ENCODE measurements at places on chromosomes 11 and 22.

DNA sequence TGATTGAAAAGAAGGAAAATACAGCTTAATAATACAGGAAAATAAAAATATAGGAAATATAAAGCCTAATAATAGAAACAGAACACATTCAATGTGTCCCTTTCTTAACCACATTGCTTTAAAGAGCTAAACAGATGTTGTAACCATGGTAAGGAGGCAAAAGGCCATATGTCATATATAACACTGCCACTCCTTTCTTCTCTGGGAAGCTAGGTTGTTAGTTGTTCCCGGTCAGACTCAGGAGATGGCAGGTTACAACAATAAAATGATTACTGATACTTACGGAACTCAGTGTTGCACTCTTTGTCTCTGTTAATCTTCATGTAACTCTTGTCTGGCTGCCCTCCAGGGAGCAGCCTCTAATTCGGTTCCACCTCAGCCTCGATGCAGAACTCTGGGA lies 134.7 kb upstream of the PGR start:
- no peak for DNase-seq

DNA sequence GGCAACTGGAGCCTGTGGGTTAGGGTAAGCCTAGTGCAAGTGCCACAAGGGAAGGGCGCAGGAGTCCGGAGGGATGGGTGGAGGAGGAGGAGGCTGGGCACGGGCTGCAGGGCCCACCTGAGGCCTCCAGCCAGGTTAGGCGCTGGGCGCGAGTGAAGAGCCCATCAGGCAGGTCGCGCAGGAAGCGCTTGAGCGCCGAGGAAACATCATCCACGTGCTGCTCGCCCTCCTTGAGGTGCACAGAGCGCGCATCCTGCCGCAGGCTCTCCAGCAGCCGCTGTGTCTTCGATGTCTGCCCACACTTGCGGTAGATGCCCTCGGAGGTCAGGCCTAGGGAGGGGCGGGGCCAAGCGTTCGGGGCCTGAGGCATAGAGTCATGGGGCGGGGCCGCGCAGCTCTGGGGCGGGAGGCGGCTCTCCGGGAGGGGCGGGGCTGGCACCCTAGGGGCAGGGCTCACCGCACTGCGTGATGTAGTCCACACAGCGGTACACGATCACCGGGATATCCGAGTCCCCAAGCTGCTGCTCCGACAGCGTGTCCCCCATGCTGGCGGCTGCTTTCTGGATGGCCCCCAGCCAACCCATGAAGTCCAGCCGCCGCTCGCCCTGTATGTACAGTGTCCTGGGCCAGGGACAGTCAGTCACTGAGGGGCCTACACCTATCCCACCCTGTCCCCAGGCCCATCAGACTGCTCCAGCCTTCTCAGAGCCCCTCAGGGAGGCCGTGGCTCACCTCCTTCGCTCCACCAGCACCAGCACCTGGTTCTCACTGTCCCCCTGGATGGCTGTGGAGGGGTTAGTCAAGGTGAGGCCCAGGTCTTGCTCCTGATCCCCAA lies 22.9 kb upstream of the PDE2A start:
- DNase-seq, result no peak

DNA sequence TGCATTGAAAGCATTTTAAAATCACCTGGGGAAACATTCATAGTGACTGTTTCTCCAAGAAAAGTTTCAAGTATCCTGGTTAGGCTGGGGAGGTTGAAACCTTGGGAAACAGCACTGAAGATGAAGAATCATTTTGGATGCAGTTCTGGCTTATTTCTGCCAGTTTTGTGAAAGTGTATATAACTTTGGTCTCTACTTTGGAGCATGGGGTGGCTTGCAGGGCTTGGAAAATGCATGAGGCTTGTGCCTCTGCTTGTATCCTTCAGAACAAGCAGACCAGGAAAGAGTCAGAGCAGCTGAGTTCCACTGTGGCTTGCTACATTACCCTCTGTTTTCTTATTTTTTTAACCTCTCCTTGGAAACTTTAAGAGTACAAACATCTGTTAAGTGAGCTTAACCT lies 19.5 kb downstream of the SLC5A12 start:
- DNase-seq, result no peak

DNA sequence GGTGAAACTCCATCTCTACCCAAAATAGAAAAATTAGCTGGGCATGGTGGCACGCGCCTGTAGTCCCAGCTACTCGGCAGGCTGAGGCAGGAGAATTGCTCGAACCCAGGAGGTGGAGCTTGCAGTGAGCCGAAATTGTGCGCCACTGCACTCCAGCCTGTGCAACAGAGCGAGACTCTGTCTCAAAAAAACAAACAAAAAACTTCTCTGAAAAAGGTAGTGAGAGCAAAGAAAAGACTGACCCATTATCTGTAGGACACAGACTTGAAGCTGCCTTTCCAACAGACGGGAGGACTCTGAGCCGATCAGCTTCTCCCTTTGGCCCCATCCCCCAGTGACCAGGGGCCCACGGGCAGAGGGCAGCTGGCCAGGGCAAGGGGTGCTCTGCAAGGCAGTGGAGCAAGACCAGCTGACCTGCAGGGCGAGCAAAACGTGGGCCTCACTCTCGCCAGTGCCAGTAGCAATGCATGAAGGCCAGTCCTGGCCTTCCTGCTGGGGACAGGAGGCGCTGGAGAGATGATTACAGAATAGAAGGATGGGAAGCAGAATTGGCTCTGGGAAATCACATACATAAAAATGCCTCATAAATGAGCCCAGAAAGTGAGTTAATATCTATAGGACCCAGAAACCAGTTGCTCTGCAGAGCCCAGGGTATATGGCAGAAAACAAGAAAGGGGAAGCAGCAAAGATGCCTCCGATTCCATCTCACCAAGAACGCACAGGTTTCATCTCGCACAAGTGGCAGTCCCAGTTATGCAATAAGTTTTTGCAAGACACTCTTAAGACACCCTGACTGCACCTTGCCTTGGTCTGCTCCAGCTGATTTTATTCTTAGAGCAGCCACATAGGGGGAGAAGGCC lies 2.8 kb downstream of the EHD1 start:
- DNase-seq, result no peak

GRCh38 chr22:36469094-36469710 lies 12.2 kb downstream of the TXN2 start:
- DNase-seq, result peak; percentile 59

- no peak for DNase-seq
Observed at GRCh38 chr11:94020777-94021481, at the start of gene HEPHL1. Gene HEPHL1, plus strand, starts transcription at chr11:94021354. Its CDS starts 15 bp downstream, at chr11:94021369.

- DNase-seq, result no peak
Observed at GRCh38 chr11:10307022-10307399, 2.1 kb downstream of the ADM start.

DNA sequence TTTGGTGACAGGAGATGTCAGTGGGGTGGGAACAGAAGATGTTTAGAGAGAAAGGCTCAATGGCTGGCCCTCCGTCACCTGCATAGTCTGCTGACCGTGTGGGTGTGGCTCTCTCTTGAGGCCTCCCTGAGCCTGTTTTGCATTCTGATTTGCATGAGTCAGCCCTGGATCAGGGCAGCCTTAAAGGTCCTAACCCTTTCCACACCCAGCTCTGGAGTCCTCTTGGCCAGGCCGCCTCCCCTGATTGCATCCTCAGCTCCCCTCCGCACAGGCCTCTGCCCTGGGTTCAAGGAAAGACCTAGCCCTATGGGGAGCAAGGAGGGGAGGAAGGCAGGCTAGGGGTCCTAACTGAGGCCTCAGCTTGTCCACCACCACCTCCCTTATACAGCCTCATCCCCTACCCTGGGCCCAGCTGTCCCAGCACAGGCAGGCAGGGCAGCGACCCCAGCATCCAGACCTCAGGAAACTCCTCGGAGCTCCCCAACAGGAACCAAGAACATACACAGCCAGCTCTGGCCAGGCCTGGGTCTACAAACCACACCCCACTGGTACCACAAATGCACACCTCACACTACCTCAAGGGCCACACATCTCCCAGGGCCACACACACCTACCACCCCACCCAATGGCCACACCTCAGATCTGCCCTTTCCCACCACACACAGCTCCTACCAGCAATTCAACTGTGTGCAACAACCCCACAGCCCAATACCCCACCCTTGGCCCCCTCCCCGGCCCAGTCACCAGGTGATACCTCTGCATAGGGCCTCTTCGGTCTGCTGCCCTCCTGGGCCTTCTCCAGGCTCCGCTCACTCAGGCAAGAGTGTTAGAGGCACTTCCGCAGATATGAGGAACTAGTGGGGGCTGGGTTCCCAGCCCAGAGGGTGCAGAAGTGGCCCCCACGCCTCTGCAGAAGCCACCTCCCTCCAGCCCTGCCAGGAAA lies 13.7 kb downstream of the ARAP1 start:
- no peak for DNase-seq

DNA sequence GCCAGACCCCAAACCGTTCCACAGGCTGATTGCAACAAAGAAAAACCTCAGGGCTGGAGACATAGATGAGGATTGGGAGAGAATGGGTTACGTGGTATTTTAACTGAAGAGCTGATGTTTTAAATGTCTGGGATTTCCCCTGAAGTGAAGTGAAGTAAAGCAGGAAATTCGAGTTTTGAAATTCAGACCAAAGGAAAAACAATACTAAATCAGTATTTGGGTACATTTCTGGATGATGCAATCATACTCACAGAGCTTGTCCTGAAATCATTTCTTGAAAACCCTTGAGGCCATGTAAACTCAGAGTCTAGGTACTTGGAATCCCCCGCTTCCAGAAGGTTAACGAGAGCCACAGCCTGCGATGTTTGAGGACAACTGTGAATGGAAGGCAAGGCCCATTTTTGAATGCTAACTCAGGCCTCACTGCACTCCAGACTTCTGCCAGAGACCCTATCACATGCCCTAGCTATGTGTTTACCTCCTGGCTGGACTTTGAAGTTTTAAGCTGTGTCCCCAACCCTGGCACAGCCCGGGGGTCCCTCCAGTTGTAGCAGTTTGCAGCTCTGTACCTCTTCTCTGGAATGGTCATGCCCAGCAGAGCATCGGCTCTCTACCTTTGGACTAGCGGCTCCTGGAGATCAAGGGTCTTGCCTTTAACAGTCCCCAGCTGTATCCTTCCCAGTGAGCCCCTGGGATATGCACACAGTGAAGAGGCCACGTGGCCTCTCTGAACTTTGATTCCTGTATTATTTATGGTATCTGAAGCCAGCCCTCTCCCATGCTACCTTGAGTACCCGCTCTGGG lies 5.4 kb upstream of the FTH1 start:
- DNase-seq, result no peak

- DNase-seq, result no peak
Observed at GRCh38 chr11:84061726-84062125, 775.6 kb upstream of the CCDC90B start.

GRCh38 chr22:49768077-49768910 lies 59.4 kb downstream of the BRD1 start:
- no peak for DNase-seq

DNA sequence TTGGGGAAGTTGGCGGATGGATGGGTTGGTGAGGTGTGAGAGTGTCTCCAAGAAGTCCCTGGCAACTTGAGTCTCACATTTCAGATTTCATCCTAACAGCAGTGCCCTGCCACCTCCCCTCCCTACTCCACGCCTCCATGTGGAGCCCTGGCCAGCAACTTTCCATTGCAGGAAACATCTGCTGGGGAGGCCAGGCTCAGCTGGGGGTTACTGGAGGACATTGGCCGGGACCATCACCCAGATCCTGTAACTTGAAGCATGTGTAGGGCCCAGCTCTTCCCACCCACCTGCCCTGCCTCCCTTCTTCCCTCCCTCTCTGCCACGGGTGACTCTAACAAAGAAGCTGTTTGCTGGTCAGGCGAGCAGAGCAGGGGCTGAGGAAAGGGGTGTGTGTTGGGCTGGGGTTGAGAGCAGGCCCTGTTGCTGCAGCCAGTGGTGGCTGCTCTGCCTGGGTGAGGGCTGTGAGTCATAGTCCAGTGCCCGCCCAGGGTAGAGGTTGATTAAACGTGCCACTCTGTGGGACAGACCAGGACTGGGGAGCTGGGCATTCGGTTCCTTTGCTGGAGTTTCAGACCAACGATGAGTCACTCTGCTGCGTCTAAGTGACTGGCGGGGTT lies 64.0 kb downstream of the SCN3B start:
- peak; percentile 17 for DNase-seq

- DNase-seq, result no peak
Observed at GRCh38 chr11:60875366-60876167, 8.2 kb downstream of the ZP1 start.

DNA sequence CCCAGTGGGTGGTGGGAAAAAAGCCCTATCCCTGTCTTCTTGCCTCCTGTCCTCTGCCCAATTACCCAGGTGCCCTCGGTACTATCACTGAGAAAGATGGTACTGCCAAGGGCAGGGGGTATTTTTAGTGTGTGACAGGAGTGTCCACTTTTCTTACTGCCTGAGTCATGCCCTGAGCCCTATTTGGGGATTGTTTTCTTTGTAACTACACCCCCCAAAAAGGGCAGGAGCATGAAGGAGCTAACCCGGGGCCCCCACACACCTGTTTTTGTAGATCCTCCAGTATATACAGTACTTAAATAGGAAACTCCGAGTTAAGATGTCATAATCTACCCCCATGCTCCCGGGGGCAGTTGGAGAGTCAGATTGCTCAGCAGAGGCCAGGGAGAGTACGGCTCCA lies 3.8 kb downstream of the SMTNL1 start:
- no peak for DNase-seq

DNA sequence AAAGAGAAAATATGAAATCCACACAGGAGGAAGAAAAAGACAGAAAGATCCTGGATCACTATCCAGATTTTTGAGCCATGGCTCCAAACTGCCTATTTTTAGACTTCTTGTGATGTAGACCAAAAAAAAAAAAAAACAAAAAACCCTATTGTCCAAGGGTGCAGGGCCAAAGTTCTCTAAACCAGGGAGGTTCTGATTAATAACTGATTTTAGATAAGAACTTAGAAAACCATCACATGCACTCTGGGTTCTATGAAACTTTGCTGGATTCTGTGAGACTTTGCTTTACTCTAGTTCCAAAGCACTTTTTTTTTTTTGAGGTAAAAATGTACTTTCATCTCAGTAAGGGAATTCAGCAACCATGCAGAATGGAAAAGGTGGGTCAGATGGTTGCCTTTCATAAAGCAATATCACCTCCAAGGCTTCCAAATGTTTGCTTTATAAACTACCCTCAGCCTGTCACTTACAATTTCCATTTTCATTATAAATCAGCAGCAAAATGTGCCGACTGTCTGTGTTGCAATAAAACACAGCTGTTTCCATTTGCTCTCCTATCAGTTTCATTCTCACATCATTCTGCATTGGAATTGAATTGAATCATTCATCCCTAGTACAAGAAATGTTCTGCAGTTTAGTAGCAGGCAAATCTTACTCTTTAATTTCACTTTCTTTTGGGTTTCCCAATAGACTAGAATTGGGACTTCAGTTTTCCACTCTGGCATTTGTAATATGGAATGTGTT lies 1584.3 kb upstream of the RAG2 start:
- DNase-seq, result no peak

GRCh38 chr11:6817694-6818093 lies 18.2 kb upstream of the OR6A2 start:
- no peak for DNase-seq

GRCh38 chr11:8243458-8243857 lies 20.2 kb downstream of the LMO1 start:
- no peak for DNase-seq

- DNase-seq, result no peak
Observed at GRCh38 chr22:17746916-17747315, 27.4 kb downstream of the BID start.
